ENCODE measurements at places on chromosomes 5 and 9.

DNA sequence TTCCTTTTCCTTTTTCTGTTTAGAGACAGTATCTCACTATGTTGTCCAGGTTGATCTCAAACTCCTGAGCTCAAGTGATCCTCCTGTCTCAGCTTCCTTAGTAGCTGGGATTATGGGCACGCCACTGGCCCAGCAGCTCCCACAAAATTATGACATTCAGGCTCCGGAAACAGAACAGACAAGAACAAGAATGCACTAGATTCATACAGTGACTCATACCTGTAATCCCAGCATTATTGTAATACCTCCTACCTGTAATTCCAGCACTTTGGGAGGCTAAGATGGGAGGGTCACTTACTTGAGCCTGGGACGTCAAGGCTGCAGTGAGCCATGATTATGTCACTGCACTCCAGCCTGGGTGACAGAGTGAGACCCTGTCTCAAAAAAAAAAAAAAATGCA lies 26.7 kb upstream of the B4GALT1 start:
- DNase-seq = no peak

GRCh38 chr9:212297-212696 lies 2.4 kb upstream of the DOCK8 start:
- DNase-seq = no peak

GRCh38 chr5:124318661-124319060 lies 427.8 kb downstream of the ZNF608 start:
- DNase-seq = no peak

DNA sequence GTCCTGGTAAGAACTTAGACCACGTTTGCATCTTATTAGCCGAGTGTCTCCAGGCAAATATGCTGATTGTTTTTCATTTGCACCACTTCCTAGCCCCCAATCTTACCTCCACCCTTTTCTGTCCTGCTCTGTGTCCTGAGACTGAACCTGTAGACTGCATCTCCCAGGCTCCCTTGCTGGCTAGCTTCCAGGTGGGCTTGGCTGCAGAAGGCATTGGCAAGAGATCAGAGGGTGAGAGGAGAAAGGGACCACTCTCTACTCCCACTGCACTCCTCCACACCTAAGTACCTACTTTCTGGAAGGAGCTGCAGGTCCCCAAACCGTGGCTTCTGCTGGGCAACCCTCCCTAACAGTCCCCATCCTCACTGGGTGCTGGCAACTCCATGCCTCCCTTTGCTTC lies 59.9 kb upstream of the XPA start:
- DNase-seq = no peak

DNA sequence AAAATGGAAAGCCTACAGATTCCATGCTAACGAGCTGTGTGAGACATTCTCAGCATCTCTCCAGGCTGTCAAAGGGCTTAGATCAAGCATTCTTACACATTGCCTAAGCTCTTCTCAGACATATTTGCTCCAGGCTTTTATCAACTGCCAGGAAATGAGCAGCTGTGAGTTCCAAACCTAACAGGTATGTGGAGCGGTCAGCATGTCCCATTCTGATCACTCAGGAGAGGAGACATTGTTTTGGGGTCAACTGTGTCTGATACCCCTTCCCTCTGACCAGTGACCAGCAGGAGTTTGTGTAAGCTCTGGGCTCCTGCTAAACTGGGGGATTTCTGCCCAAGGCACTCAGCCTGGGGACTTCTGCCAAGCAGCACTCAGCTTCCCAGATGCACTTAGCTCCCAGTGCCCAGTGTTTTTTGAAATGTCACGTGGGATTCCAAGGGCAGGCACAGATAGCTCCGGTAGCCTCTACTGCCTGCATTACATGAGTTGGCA lies 229.1 kb downstream of the SEC61B start:
- DNase-seq = no peak

- DNase-seq = no peak
These were observed 74.9 kb upstream of the HTR4 start for GRCh38 chr5:148729182-148729581.

DNA sequence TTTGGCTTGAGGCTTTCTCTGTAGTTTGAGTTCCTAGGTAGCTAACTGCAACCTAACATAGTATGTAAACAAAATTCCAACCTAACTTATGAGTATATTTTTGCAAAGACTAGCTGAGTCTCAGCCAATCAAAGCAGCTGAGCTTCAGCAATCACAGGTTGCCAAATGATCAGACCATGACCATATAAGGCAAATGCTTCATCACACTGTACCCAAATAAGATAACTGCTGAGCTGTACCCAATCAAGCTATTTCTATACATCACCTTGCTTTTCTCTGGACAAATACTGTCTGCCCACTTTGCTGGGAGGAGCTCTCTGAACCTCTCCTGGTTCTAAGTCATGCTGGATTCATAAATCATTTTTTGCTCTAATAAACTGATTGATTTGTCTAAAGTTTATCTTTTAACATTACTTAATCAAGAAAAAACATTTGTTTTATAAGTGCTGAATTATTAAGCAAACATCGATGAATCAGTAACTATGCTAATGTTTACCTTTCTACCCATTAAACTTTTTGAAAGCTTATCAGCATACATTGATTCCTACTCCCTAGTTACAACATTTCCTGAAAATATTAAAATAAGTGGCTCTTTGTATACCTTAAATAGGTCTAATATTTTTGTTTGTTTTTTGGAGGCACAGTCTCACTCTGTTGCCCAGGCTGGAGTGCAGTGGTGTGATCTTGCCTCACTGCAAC lies 129.7 kb upstream of the PCA3 start:
- DNase-seq = no peak

GRCh38 chr9:10079284-10079964 lies 533.4 kb downstream of the PTPRD start:
- no peak for DNase-seq

DNA sequence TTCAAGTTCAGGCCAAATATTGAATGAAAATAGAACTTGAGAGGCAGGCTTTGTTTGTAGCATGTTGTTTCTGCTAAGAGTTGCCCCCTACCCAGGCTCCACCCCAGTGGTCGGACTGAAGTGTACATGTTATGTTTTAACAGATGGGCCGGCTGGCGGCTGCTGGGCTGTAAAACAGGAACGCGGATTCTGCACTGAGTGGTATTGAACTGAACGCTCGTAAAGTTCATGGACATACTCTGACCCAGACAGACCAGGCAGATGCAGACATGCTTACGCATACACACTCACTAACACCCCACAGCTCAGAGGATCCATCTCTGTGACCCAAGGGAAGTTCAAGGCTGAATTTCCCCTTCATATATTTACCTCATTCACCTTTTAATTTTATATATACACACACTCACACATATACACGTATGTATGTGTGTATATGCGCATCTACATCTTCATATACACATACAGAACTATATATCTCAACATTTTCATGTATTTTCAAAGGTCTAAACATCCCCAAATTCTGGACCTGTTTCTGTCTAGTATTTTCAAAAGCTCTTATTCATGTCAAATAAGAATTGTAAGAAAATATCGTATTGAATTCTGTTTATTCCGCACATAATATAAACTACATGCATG lies 1.4 kb downstream of the MARCHF3 start:
- DNase-seq = no peak

- no peak for DNase-seq
These were observed 331.5 kb downstream of the SLIT3 start for GRCh38 chr5:168969326-168969886.

DNA sequence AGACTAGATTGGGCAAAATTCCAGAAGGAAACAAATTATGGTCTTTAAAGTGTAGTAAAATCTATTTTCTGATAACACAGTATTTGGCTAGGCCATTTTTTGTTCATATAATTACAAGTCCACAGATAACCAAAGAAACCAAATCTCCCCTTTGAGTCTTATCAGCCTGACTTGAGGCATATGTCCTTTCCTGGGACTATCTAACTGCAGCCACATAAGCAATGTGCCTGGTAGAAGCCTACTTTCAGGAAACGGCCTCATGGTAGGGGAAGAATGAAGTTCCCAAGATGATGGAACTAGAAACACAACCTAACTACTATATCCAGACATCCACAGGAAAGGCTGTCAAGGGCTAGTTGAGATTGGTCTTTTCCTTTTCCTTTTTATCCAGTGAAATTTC lies 130.0 kb downstream of the PIK3R1 start:
- DNase-seq = no peak

GRCh38 chr9:93591301-93592007 lies 15.1 kb downstream of the PHF2 start:
- no peak for DNase-seq

- DNase-seq = no peak
These were observed 200.1 kb downstream of the NSG2 start for GRCh38 chr5:174245516-174246075.

DNA sequence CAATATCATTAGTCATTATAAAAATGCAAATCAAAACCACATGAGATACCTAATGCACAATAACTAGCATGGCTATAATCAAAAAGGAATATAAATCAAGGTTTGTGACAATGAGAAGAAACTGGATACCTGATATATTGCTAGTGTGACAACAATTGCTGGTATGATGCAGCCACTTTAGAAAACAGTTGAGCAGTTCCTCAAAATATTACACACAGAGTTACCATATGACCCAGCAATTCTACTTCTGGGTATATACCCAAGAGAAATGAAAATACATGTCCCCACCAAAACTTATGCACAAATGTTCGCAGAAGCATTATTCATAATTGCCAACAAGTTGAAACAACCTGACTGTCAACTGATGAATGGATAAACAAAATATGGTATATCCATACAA lies 339.7 kb upstream of the POU5F2 start:
- no peak for DNase-seq

- no peak for DNase-seq
These were observed 44.8 kb downstream of the LIX1 start for GRCh38 chr5:97097326-97098230.

DNA sequence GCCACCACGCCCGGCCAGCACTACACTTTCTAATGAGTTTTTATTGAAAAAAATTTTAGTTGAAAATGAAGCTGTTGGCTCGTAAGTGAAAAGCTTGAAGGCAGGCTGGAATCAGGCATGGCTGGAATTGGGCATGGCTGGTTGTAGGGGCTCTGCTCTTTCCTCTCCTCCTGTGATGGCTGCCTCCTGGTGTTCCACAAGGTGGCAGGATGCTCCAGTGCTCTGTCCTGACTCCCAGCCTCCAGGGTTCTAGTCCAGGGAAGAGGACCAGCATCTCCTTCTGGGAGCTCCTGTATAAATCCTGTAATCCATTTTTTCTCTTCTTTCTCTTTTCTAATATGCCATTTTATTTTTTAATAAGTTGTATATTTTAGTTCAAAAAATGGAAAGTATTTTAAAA lies 57.2 kb upstream of the DHFR start:
- no peak for DNase-seq

DNA sequence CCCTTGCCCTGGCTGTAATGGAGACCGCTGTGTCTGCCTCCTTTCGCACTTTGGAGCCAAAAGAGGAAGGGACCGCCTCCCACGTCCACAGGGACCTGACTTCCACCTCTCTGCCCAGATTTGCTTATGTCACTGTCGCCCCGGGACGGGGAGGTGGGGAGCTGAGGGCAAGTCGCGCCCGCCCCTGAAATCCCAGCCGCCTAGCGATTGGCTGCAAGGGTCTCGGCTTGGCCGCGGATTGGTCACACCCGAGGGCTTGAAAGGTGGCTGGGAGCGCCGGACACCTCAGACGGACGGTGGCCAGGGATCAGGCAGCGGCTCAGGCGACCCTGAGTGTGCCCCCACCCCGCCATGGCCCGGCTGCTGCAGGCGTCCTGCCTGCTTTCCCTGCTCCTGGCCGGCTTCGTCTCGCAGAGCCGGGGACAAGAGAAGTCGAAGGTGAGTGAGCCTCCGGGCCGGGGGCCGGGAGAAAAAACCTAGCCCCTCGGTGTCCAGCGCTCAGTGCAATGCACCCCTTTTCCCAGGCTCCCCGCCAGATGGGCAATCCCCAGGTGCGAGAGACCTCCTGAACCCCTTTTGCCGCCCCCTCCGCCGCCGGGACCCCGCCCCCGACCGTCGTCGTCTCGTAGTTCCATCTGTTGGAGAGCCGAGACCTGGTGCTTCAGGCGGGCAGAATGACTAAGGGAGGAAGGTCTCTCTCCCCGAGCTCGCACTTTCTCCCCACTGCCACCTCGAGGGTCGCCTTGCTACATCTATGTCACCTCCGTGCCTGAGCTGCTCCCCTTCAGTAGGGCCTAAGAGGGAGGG lies at the start of gene GPX3:
TSS of gene GPX3 (plus strand) at position 288 of the 807 bp plus-strand sequence. CDS start at position 352, 64 bp downstream.
- peak; percentile 78 for DNase-seq

DNA sequence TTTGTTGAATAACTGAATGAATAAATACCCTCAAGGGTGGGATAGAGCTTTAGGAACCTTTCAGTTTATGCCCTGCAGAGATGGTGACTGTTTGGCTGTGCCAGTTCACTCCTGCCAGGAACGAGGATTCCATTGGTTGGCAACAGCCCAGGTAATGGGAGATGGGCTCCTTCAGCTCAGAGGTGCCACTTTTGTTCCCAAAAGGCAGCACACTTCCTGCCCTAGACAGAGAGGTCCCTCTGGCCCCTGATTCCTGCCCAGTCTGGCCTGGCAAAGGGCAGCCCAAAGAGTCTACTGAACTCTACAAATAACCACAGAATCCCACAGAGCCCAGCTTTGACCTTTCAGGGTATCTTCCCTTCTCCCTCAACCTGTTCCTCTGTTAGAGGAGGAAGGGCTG lies 1.6 kb downstream of the C9orf152 start:
- no peak for DNase-seq

Data from cerebellar nuclear complex (tissue), 1 donor.